ENCODE measurements at places on chromosomes 3 and 15. TPM values are rescaled to one million over a fixed set of nuclear protein-coding genes. Genes with fewer than 3 reads are reported as not detected.

GRCh38 chr3:32147509-32147908, 41.1 kb downstream of the GPD1L start:
- no peak for DNase-seq

- no peak for DNase-seq
Observed at GRCh38 chr3:72161881-72162595, 377.1 kb upstream of the PROK2 start.

GRCh38 chr3:169072494-169072893, 591.0 kb downstream of the MECOM start:
- no peak for DNase-seq

DNA sequence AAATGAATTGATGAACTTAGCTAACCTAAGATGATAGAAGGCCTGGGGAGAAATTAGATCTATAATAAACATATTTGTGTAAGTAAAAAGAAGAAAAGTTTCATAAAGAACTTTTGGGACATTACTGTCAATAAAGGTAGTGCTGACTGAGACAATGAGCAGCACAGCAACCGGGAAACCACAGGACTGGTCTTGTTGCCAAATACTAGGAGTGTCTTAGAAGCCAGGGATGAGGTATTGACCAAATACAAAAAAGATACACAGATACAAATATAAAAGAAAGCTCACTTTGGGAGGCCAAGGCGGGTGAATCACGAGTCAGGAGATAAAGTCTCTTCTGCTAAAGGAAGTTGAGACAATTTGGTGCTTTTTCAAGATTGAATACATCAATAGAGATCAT, 362.4 kb upstream of the ZNF385D start:
- DNase-seq: no peak

GRCh38 chr15:47412136-47412535, 305.2 kb upstream of the SEMA6D start:
- no peak for DNase-seq

GRCh38 chr15:30030345-30030744, 52.4 kb upstream of the GOLGA8J start:
- no peak for DNase-seq

- DNase-seq: no peak
Observed at GRCh38 chr15:89860431-89860830, 33.4 kb downstream of the AP3S2 start.

GRCh38 chr3:181794011-181794790, 82.5 kb downstream of the SOX2 start:
- DNase-seq: no peak

DNA sequence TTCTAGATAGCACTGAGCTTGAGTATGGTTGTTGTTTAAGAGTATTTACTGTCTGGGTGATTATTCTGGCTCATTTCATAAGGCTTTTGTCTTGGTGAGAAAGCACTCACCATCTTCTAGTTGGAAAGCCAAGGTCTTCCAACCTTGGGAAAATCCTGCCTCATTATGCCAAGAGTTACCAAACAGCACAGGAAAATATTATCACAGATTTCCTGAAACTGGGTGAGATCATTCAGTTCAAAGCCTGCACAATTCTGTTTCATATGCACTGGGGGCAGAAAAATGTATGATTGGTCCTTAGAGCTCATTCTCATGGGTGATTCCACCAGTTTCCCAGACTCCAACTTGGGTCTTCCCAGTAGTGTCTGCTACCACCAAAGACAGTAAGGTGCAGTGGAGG, 291.8 kb downstream of the RORA start:
- no peak for DNase-seq

- DNase-seq: peak; percentile 65
Observed at GRCh38 chr15:65791335-65792137, 557 bp downstream of the DENND4A start.

- DNase-seq: no peak
Observed at GRCh38 chr3:143263852-143264513, 144.4 kb downstream of the CHST2 start.

DNA sequence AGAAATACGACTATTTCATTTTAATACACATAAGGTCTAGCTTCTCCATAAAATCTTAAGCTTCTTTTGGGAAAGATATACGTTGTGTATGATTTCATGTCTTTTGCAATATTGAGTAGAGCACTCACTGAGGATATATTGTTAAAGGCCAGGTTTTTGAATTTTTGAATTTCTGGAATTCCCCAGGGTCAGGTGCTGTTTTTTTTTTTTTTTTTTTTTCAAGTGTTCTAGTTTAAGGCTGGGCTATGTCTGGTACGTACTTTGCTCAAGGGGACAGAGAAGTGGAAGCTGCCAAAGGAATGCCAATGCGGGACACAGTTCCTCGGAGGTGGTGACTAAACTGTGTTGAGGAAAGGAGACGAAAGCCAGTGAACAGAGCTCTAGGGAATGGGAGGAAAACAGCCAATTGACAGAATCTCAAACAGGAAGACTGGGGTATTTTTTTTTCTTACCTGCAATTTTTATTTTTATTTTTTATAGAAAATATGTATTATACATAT, 510.5 kb upstream of the CBLB start:
- DNase-seq: no peak

- DNase-seq: no peak
Observed at GRCh38 chr3:55409806-55410205, 77.3 kb downstream of the WNT5A start.

DNA sequence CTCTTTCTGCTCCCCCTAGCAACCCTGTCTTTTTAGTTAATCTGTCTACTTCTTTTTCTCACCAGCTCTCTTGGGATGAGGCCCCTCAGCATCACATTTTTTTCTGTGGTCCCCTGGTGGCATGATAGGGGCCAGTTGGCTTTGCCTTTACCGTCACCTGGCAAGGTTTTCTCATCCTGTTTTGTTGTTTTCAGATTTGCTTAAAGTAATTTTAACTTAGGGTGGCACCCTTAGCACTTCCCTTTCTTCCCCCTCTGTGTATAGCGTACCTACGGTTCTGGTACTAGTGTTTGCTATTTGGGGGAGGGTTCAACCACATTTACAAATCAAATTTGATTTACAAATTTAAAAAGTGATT, 35.6 kb downstream of the PDCD6IP start:
- no peak for DNase-seq

DNA sequence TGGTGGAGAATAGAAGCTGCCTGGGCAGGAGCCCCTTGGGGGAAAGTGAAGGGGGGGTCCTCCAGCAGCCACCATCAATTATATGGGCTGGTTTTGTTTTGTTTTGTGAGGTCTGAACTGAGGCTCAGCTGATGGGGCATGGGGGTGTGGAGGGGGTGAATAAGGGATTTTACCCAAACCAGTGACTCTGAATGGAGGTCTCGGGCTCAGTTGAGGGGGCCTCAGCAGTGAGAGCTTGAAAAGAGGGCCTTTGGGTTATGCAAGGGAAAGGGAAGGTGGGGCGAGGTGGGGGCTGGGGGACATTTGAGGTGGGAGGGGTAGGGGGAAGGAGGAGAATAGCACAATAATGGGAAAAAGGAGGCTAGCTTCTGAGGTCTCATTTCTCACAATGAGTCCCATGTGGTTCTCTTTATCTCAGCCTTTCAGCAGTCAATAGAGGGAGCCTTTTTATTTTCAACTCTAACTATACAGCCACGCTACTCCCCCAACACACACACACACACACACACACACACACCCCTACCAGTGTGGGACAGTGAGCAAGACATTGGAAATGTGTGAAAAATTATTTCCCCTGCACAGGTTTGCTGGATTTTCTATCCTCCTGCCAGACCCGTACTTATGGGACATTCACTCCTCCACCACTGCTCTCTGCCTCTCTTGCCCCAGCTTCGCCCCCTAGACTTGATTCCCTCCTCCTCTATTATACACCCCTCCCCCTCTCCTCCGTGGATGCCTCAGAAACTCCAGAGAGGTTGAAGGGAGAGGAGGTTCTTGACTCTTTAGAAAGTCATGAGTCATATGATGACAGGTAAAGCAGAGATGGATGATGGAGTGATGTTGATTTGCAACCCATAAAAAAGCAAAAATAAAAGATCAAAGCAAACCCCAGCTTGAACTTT, 96.0 kb downstream of the GTPBP8 start:
- DNase-seq: no peak

DNA sequence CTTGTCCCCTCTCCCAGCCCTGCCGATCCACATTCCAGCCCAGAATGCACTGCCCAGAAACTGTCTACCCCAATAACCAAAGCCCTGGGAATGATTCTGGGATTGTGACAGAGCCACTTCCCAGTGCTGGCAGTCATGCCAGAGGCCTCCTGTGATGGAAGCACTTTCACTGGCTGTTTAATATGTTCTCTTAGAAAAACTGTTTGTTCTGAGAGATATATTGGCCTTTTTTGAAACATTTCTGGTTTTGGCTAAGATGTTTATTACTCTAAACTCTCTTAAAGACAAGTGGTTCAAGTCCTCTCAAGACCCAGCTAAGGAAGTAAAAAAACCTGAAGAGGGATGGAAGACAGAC, 74.0 kb upstream of the HACD2 start:
- no peak for DNase-seq

GRCh38 chr15:55829826-55830225, 86.9 kb upstream of the PRTG start:
- no peak for DNase-seq

DNA sequence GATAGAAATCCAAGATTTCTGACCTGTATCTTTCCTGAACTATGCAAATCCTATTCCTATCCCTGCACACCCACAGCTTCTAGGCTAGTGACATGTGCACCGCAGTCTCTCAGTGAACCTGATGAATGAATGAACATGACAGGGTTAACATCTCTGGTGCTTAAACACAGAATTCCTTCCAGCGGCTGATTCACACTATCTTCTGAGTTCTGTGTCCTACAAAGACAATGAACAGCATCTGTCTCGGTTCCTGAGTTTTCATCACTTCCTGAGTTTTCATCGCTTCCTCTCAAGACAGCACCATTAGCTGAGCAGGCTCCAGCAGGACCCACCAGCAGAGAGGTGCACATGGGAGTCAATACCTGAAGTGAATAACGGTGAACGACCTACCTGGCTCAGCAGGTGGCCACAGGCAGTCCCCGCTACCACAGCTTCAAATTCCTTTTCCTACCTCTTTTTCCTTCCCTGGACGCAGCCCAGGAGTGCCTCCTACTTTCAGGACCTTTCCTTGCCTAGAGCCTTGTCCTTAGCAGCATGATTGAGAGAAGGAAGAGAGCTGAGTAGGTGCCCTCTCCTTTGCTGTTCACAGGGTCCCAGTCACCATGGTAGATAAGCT, 113.5 kb downstream of the IGF2BP2 start:
- DNase-seq: no peak

DNA sequence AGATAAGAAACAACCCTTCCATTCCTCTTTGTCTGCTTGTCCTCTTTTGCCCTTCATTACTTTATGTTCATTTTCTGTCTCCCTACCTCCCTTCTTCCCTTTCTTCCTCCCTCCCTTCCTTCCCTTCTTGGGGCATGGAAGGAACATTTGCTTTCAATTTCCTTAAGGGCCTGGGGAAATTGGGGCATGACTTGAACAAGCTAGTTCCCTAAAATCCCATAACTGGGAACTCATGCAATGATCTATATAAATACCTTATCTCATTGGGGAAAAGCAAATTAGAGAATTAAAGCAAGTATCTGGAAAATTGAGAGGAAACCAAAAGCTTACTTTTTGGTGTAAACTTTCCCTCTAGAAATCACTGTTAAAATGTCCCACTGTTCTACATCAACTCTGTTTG, 35.7 kb downstream of the BOC start:
- DNase-seq: no peak

- DNase-seq: no peak
Observed at GRCh38 chr3:35383719-35384555, 255.4 kb upstream of the ARPP21 start.

GRCh38 chr3:168273036-168273435, 177.3 kb upstream of the GOLIM4 start:
- DNase-seq: no peak

GRCh38 chr3:188776447-188776846, 395.3 kb upstream of the TPRG1 start:
- no peak for DNase-seq

DNA sequence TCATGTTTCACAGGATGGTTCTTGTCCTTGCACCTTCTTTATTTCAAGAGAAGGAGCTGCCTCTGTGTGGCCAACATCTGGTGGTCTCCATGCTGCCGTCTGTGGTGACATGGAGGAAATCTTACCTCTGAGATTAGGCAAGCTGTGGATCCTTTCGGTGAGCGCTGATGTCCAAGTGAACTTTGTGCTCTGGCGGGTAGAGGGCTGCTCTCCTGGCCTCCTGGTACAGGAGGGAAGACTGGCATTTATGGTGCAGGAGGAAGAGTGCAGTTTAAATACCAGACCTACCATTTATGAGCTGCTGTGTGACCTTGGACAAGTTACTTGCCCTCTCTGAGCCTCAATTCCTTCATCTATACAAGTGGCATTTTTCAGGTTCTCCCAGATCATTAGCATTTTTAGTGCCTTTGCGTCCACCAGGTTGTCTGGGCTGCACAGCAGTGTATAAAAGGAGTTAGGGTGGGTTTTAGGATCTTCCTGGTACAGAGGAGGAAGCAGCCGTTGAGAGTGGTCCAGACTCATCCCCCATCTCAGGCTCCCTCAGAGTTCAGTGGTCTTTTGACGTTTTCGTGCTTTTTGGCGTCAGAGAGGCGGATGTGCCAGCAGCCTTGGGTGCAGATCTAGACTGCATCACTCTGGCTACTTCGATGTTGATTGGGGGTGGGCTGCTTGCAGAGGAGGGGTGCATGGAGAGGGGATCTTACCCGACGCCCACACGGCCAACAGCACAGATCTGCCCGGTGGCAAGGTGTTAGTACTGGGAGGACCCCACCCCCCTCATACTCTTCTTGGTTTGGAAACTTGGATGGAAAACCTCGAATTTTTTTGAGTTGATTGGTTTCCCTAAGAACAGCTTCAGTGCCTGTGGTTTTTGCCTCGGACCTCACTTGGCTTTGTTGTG, 162.2 kb downstream of the ITPR1 start:
- DNase-seq: no peak

DNA sequence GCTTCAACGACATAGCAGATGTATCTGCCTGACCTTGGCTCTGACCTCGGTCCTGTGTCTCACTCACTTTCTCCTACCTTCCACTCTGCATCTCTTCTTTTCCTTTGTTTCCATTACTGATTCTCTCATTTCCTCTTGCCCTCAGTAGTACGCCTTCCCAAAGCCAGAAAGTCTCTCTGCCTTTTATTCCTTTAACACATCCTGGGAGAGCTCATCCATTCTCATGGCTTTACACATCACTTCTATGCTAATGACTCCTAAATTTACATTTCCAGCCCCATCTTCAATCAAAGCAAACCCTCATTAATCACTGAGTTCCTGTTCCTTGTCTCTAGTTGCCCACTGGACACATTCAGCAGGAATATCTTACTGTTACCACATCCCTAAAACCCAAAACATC, 938.6 kb downstream of the NTRK3 start:
- no peak for DNase-seq

CAMP gene
- 0.38 TPM for polyA plus RNA-seq

SERPINI1 gene
- 39.9 TPM for polyA plus RNA-seq

DISP2 gene
- polyA plus RNA-seq: 0.35 TPM

TMEM207 gene
- polyA plus RNA-seq: 18.1 TPM

TMOD2 gene
- 5.7 TPM for polyA plus RNA-seq

RYR3 gene
- polyA plus RNA-seq: 16.9 TPM

PTPRG gene
- 95.1 TPM for polyA plus RNA-seq

CELSR3 gene
- 1.1 TPM for polyA plus RNA-seq

CD80 gene
- 0.20 TPM for polyA plus RNA-seq

SNTN gene
- not detected for polyA plus RNA-seq

CACNA1D gene
- polyA plus RNA-seq: 21.9 TPM

APEH gene
- polyA plus RNA-seq: 140 TPM

TTLL13 gene
- 0.45 TPM for polyA plus RNA-seq
